Cardiac septum (tissue), 1 donor: ENCODE measurements at places on chromosomes 1 and 21. TPM values are rescaled to one million over a fixed set of nuclear protein-coding genes. Genes with fewer than 3 reads are reported as not detected.

The NOTCH2 gene
- total RNA-seq, result 34.8 TPM

The EFNA3 gene
- 1.2 TPM for total RNA-seq

DNA sequence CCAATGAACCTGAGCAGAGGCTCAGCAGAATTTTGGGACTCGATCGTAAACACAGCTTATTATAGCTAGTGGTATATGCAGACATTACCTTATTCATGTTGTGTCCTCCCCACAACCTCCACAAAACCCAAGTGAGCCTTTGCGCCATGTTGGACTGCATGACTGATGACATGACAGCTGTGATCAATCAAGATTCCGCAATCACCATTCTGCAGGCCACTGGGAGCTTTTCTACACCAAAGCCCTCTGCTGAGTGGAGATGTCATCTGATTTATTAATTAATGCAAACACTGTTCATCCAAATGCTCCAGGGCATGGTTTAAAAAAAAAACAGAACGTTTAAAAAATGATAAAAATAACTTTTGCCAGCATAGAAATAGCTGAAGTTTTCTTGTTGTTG, 7.9 kb upstream of the SRP9 start:
- no peak for DNase-seq

GRCh38 chr1:85983316-85983715, 173.3 kb downstream of the COL24A1 start:
- no peak for DNase-seq

DNA sequence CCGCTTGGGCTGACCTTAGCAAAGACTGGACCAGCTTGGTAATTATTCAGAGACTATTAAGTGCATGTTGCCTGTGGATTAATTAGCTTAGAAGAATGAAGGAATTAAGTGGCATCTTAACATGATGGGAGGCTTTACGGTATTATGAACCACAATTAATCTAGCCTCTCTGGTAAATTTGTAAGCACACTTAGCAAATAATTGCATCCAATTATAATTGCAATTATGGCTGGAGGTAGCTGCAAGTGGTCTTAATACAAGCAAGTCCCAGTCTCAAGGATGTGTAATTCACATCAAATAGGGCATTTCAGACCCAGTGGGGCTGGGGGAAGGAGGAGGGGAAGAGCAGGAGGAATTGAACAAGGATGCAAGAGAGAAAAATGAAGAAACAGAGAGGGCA, 151.6 kb downstream of the CNIH3 start:
- no peak for DNase-seq

- DNase-seq, result no peak
Observed at GRCh38 chr1:242828199-242828598, 303.7 kb upstream of the PLD5 start.
